Activated B cell treated with CpG ODN at 0.5 μM for 24 hours (primary cell): ENCODE measurements at places on chromosomes 6 and 20. TPM values are rescaled to one million over a fixed set of nuclear protein-coding genes. Genes with fewer than 3 reads are reported as not detected.

Gene RAET1E
- total RNA-seq, result not detected in 2 replicates

Gene TAF8
- 47.2 and 55.7 TPM in 2 replicates for total RNA-seq

Gene CENPW
- total RNA-seq, result 4.4 and 5.2 TPM in 2 replicates

DNA sequence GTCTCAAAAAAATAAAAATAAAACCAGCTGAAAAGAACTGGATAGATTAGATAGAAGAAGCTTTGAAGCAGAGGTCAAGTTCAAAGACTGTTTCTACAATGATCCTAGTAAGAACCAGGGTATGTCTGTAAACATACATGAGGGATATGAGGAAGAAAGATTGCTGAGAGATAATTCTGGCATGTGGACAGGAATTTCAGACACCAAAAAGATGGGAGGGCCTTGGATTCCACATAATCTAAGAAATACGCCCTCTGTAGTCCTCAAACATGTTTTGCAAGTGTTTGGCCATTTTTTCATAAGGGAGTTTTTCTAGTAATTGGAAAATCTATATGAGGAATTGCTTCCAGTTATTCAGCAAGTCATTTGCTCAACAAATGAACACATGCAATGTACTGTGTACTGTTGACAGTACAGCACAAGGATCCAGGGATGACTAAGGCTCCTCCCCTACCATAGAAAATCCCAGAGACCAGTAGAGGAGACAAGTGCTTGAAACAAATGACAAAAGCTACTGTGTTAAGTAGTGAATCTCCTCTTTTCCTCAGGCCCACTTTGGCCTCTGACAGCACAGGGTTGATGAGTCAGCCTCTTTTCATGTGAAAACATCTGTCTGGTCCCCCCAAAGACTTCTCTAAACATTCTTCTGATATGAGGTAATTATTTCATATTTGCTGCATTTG is 795.9 kb downstream of the MAFB start:
- no peak overlapping the region for H3K27ac ChIP-seq
- no peaks in the 10 kb centered on the region for H3K4me1 ChIP-seq
- no peaks in the 10 kb centered on the region for H3K36me3 ChIP-seq
- no peak for DNase-seq

Gene SYCP2L
- total RNA-seq, result 0.13 and 0.17 TPM in 2 replicates

- H3K4me1 ChIP-seq, result peaks cover 11% of the 10 kb centered on the region
- H3K36me3 ChIP-seq, result no peaks in the 10 kb centered on the region
- H3K4me3 ChIP-seq, result no peak overlapping the region
- DNase-seq, result no peak
- no peaks in the 10 kb centered on the region for H3K27me3 ChIP-seq
- H3K27ac ChIP-seq, result no peak overlapping the region
Measured at GRCh38 chr6:126341126-126341525, 1.2 kb downstream of the CENPW start.

GRCh38 chr20:32495217-32495565 is 89.9 kb downstream of the NOL4L start:
- no peaks in the 10 kb centered on the region for H3K27me3 ChIP-seq
- H3K27ac ChIP-seq, result no peak overlapping the region
- DNase-seq, result no peak
- peaks cover 8% of the 10 kb centered on the region for H3K4me1 ChIP-seq
- no peak overlapping the region for H3K4me3 ChIP-seq
- peaks cover 2% of the 10 kb centered on the region for H3K36me3 ChIP-seq

Gene STK35
- 15.5 and 17.6 TPM in 2 replicates for total RNA-seq

DNA sequence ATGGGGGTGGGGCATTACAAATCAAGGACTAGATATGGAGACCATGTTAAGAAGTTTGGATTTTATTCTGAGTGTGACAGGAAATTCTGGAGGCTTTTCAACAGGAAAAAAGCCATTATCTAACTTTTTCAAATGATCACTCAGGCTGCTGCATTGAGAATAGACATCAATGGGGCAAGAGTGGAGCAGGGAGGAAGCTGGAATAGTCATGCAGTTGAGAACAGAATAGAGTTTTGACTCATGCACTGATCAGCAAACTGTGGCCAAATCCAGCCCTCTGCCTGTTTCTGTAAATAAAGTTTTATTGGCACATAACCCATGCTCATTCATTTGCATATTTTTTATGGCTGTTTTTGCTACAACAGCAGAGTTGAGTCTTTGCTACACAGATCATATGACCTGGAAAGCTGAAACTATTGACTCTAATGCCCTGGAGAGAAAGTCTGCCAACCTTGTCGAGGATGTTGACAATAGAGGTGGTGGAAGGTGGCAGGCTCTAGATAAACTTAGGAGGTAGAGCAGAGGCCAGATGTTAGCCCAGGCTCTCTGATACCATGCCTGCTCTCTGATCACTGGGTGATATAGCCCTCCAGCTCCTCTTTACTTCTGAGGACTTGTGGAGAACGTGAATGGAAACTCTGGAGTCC is 441.8 kb downstream of the PTPRT start:
- H3K27me3 ChIP-seq, result no peaks in the 10 kb centered on the region
- H3K27ac ChIP-seq, result no peak overlapping the region
- no peak for DNase-seq
- H3K4me3 ChIP-seq, result no peak overlapping the region
- H3K36me3 ChIP-seq, result no peaks in the 10 kb centered on the region

GRCh38 chr6:136921381-136921935 is 643 bp upstream of the SLC35D3 start:
- peaks cover 3% of the 10 kb centered on the region for H3K36me3 ChIP-seq
- DNase-seq, result peak; percentile 26
- no peak overlapping the region for H3K27ac ChIP-seq
- peaks cover 45% of the 10 kb centered on the region for H3K27me3 ChIP-seq

Gene SLC22A23
- 0.24 and 0.95 TPM in 2 replicates for total RNA-seq

GRCh38 chr6:3825331-3825831 is 23.8 kb upstream of the FAM50B start:
- H3K4me1 ChIP-seq, result no peaks in the 10 kb centered on the region
